ENCODE measurements at places on chromosomes 2 and 18. TPM values are rescaled to one million over a fixed set of nuclear protein-coding genes. Genes with fewer than 3 reads are reported as not detected.

- DNase-seq = no peak
Observed at GRCh38 chr2:25483607-25484266, 142.0 kb upstream of the DNMT3A start.

DNA sequence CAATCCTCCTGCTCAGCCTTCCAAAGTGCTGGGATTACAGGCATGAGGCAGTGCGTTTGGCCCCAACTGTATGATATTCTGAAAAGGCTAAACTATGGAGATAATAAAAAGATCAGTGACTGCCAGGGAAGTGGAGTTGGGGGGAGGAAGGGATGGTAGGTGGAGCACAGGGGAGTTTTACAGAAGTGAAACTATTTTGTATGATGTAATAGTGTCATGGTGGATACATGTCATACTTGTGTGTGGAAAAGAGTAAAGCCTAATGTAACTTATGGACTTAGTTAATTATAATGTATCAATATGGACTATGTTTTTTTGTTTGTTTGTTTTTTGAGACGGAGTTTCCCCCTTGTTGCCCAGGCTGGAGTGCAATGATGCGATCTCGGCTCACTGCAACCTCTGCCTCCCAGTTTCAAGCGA is 2.9 kb upstream of the GGCX start:
- no peak for DNase-seq

- no peak for DNase-seq
Observed at GRCh38 chr18:79637921-79638909, 41.4 kb upstream of the CTDP1 start.

DNA sequence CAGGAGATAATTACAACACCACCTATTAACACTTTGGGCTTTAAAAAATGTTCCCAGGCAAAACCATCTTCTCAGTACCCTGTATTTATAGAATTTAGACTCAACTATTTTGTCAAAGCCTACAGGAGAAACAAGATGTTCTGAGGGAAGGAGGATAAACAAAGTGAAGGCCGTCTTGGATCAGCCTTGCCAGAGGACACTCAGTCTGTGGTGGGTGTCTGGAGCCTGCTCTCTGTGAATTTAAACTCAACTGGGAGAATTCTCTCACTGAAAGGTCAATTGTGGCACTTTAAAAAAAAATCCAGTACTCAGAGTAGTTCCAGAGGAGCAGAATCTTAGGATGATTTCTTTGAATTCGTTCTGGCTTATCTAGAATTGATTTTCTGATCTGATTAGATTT is 28.4 kb upstream of the SLC1A4 start:
- no peak for DNase-seq

GRCh38 chr18:60247103-60247502 is 125.5 kb downstream of the MC4R start:
- no peak for DNase-seq

DNA sequence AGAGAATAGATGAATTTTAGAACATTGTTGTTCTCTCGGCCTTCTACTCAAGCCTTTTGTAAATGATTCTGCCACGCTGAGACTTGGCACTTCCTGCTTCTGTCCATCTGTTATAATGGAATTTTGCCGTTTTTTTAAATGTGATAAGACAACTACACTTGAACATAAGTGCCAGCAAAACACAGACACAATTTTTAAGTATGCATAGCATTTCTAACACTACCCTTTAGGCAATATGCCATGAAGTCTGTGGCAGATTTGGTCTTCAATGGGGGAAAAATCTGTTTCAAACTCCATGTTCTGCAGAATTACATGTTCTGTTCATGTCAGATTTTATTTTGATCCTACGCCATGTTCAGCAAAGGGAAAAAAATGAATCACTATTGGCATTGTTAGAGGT is 1170.7 kb upstream of the SLC39A10 start:
- no peak for DNase-seq

DNA sequence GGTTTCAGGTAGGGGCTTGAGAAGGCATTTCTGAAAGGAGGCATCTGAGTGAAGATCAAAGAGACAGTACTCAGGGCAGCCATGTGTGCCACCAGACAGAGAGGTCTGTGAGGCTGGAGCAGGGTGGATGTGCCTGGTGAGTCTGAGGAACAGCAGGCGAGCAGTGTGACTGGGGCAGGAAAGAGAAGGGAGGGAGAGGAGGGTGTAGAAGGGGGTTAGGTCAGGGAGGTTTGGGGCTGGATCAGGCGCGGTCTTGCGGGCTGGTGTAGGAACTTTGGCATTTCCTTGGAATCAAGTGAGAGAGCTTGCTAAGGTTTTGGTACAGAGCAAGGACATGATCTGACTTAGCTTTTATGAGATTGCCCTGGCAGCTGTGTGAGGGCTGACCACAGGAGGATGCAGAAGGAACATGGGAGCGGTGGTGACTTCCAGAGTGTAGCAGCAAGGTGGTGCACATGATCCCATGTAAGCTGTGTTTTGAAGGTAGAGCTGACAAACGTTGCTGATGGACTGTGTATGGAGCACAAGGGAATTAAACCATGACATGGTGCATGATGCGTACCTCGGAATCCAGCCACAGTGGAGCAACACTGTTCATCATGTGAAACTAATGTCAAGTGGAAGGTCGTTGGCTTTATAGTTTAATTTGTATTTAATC is 13.9 kb downstream of the RAB31 start:
- no peak for DNase-seq

- peak; percentile 66 for DNase-seq
Observed at GRCh38 chr2:96842600-96842999, 1.2 kb downstream of the ANKRD23 start.

BOLL gene
- not detected for polyA plus RNA-seq

Measured in heart left ventricle (tissue), 16 donors.